Fibroblast of villous mesenchyme (primary cell): ENCODE measurements at places on chromosomes 5 and 9.

DNA sequence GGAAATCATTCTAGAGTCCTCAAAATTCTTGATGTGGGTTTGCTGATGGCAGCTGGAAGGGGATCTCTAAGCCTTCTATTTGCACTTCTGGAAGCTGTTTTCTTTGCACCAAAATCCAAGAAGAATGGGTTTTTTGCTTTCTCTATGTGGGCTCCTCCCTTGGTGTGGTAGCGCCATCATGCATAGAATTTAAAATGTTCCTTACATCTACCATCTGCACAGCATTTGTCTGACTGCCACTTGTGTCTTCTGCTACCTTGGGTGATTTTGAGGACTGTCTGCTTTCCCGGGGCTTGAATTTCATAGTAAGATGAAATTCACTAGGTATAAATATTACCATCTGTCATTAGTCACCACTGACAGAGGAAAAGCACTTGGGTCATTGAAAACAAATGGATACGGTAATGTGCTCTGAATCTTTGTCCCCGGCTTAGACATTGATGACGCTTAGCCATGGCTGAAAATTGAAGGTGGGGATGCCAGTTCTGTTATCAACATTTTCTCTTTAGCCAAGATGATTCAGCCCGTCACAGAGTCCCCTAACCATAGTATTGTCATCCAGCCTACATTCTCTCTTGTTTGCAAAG lies 30.0 kb downstream of the SNX30 start:
- no peak for DNase-seq

- peak; percentile 95 for DNase-seq
Measured at GRCh38 chr9:15160673-15161072, 146.3 kb downstream of the TTC39B start.

GRCh38 chr9:121026260-121026691 lies 23.8 kb downstream of the C5 start:
- peak; percentile 67 for DNase-seq

DNA sequence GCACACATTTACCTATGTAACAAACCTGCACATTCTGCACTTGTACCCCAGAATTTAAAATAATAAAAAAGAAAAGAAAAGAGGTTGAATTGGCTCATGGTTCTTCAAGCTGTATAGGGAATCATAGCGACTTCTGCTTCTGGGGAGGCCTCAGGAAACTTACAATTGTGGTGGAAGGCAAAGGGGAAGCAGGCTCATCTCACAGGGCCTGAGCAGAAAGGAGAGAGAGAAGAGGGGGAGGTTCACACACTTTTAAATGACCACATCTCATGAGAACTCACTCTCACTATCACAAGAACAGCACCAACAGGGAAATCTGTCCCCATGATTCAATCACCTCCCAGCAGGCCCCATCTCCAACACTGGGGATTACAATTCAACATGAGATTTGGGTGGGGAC lies 214.6 kb downstream of the CDK5RAP2 start:
- no peak for DNase-seq

- no peak for DNase-seq
Measured at GRCh38 chr9:9108641-9109040, 1309.1 kb upstream of the DMAC1 start.

GRCh38 chr5:79056847-79057246 lies 12.6 kb downstream of the DMGDH start:
- no peak for DNase-seq

DNA sequence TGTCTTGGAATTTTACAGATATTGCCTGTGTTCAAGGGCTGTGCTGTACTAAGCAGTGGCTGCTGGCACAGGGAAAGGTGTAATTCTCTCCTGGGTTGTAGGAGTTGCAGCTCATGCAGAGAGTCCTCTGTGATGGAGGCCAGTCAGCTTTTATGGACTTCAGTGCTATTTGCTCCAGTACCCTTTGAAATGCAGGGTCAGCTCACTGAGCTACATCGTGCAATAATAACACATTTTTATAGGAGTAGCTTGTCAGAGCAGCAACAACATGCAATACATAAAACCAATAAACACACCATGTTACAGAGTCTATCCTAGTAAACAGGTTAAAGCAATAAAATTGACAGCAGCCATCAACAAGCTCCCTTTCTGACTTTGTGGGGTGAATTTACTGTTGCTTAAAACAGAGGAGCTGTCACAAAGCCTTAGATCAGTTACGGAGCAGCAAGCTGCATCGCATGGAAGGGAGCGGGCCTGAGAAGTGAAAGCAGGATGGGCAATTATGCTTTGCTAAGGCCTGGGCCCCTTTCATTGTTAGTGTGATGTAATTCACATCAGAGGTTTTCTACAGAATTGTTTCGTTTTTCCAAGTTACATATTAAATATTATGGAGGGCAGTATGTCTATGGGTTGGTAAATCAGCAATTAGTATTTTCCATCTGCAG lies 16.8 kb downstream of the CD180 start:
- no peak for DNase-seq

GRCh38 chr9:36039696-36040095 lies 3.0 kb downstream of the RECK start:
- peak; percentile 50 for DNase-seq

DNA sequence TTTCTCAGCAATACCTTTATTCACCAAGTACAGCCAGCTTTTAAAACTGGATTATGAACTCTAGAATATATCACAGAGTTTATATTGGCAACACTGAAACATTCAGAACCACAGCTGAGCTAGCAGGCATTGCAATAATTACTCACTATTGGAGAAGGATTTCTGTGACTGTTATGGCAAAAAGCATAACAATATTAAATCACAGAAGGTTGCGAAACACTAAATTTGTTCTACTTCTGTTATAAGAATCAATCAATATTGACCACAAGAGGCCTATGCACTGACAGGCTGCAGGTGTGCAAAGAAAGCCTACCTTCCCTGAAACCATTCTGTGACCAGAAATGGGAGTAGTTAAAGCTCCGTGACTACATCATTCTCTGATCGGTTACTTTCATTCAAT lies 59.2 kb downstream of the AP3B1 start:
- peak; percentile 40 for DNase-seq

DNA sequence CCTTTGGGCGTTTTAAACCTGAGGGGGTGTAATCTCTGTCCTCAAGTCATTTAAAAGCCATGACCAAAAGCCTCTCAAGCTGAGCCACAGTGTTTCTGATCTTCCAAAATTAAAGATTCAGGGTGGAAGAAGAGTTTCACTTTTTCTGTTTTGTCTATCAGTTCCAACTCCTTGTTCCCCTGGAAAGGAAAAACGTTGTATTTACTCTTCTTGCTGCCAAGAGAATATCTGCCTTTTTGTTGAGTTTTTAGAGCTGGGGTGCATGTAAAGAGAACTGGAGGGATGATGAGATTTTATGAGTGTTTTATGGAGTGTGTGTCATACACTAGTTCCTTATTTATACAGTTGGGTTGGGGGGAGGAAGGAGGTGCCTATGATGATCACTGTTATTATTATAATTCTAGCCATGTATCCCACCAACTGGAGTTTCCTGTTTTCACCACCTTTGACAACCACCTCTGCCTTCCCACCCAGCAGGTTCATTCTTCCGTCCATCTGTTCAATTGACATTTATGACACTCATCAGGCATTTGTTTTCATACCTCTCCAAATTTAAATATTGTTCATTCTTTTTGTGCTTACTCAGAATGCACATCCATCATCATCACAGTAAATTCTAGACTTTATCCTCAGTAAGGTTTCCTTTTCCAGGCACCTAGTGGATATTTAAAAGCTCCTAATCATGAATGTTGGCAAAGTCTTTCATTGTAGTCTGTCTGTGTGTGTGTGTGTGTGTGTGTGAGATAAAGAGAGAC lies 97.9 kb upstream of the MPDZ start:
- peak; percentile 48 for DNase-seq

DNA sequence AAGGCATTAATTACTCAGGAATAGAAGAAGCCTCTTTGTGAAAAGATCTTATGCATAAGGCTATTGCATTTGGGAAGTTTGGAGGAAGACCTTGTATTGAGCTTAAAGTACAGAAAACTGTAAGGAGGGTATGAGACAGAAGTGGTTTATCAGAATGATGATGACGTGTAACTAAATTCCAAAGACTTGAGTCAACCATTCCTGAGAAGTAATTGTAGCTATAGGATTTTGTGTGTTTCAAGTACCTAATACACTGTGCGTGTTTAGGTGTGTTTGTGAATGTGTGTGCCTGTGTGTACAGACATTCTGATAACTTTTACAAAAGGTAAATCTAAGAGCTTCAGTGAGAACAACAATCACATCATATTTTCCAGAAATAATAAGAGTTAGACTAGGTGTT lies 46.5 kb upstream of the IRX2 start:
- DNase-seq, result no peak

DNA sequence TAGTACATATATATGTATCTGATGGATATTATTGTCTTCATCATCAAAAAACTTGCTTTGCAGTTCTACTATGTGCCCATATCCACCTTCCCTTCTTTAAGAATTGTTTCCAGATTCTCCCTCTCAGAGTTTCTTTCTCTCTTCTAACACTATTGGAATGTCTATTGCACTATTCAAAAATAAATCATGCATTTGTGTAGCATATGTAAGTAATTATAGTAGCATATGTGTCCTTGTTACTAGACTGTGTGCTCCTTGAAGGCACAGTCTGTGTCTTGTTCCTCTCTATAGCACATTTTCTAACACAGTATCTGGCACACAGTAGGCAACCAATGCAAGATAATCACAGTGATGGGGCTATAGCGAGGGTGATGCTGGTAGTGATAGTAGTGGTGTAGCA lies 43.4 kb upstream of the TRIM32 start:
- no peak for DNase-seq

DNA sequence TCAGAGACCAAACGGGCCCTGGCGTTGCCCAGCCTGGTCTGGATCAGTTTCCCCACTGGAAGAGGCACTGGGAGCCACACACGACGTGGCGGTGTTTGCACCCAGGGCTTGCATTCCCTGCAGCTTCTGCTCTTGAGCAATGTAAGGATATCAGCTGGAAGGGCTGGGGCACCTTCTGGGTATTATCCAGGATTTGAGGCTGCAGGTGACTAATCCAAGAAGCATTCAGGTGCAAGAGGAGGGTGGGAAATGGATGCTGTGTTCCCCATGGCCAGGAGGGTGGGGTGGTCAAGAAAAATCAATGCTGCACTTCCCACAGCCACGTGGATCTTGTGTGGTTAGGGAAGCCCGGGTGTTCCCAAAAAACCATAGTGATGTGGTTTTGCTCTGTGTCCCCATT lies 430.9 kb downstream of the IRX2 start:
- DNase-seq, result no peak

DNA sequence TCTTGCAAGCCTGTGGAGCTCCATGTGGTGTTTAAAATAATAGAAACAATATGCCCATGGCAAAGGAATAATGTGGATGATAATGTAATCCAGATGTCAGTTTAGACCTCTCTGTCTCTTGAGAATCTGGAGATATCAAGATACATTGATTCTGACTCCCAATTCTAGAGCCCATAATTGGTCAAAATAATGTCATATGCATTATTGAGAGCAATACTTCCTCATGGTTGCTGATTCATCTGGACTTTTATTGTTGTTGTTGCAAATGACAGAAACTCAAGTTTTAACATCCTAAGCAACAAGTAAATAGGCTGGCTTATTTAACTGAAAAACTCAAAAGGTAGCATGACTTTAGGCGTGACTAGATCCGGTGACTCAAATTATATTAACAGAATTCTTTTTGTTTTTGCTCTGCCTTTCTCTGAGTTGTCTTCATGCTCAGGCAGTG lies 152.1 kb downstream of the PCSK1 start:
- DNase-seq, result peak; percentile 27

GRCh38 chr9:114000063-114000454 lies 78.0 kb downstream of the AMBP start:
- no peak for DNase-seq

GRCh38 chr9:129460323-129461261 lies 160.3 kb downstream of the C9orf50 start:
- DNase-seq, result peak; percentile 99

DNA sequence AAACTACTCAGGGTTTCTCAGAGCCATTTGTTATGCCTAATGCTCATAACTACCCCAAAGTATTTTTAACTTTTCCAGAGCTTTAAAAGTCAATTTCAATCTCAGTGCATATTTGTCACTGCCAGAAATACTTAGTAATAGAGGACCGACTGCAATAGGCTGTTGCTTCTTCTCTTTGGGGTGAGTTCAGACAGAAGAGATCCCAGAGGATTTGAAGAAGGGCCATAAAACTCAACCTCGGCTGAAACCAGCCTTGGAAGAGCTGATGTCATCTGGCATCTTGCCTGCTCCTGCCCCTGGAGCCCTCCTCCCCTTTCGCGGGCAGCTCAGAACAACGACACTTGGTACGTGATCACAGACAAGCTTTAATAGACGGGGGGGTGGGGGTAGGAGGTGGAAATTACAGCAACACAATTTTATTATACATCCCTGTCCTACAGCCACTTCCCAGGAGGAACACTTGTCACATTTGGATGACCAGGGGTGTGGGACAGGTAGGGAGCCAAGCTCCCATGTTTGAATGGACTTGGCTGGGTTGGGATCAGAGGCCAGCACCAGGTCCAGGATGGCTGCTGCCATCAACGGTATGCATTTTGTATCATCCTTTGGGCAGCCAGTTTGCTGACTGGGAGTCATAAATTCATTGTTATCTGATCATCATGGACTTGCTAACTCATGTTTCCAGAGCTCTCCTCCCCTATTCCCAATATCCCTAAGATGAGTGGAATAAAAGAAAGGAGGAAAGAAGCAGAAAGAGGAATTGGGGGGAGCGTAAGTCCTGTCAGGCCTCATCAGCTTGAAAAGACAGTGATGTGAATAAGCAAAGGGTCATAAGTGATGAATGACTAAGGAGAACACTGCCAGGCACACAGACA lies 186.6 kb upstream of the PANK3 start:
- peak; percentile 33 for DNase-seq

- no peak for DNase-seq
Measured at GRCh38 chr5:29240379-29240778, 1953.1 kb upstream of the CDH6 start.

DNA sequence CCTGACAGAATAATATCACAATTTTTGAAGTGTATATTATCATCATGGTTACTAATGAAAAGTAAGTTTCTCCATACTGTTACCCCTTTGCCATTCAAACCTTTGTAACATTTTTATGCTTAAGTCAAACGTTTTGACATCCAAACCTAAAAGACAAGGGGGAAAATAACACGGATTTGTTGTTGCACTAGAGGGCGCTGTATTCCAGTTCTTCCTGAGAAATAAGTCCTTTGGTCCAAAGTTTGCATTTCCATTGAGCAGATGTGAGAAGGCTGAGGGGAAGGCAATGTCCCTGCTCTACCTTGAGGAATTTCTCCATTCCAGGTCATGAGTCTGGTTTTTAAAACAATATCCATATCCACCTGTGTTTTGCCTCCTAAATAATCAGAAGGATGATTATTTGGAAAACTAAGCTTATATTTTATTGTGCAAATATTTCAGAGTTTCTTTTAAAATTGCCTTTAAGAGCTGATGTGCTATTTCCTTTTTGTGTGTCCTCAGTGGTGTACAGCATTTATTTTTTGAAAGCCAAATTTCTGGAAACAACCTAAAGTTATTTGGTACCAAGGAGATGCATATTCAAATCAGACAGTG lies 9.7 kb downstream of the LECT2 start:
- DNase-seq, result peak; percentile 92

DNA sequence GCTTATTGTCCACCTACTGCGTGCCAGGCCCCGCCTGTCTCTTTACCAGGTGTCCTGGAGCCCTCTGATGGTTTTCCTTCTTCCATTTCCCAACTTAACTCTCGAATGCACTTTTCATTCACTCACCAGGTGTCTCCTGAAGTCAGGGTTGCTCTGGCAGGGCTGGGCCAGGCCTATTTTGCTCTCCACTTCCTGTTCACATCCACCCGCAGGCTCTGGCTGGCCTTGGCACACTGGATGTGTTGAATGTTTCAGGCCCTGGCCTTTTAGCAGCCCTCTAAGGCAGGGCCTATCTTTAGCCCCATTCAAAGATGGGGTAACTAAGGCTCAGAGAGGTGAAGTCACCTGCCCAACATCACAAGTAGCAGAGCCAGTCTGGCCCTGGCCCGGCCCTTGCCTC lies 16.4 kb downstream of the LRRC8A start:
- no peak for DNase-seq
